GM13977 (cell line): ENCODE measurements at places on chromosomes 12 and 14.

DNA sequence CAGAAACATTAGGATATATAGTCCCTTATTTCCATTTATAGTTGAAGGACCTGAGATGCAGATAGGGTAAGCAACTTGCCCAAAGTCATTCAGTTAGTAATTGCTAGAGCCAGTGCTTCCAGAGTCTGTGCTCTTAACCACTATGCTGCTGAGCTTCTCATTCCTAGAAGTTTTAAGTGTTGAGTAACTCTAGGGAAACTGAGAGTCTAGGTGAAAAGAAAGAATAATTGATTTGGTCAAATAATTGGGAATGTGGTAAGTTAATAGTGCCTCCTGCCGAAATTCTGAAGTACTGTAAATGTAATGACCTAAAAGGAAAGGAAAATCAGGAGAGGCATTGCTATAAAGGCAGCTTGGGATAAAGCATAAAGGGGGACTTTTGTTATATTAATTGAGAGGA is 14.1 kb downstream of the PYROXD1 start:
- DNase-seq: no peak

GRCh38 chr12:4424422-4424821 is 21.2 kb downstream of the FGF6 start:
- DNase-seq: no peak

- no peak for DNase-seq
Measured at GRCh38 chr12:77782766-77783165, 47.9 kb upstream of the NAV3 start.

DNA sequence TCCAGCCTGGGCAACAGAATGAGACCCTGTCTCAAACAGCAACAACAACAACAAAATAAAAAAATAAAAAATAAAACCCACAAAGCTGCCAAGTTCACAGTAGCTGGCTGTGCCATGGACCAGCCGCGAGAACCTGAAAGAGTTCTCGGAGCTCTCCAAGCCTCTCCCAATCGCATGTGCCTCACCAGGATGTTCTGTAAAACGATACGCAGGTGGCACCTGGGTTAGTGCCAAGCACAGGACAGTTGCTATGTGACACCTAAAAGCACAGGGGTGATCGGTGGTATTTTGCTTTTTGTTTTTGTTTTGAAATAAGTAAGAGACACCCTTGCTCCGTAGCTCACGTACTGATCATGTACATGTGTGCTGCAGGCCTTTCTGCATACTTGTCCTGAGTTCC is 52.4 kb downstream of the RFLNA start:
- no peak for DNase-seq

- DNase-seq: no peak
Measured at GRCh38 chr14:104601786-104602185, 2.8 kb downstream of the TMEM179 start.

DNA sequence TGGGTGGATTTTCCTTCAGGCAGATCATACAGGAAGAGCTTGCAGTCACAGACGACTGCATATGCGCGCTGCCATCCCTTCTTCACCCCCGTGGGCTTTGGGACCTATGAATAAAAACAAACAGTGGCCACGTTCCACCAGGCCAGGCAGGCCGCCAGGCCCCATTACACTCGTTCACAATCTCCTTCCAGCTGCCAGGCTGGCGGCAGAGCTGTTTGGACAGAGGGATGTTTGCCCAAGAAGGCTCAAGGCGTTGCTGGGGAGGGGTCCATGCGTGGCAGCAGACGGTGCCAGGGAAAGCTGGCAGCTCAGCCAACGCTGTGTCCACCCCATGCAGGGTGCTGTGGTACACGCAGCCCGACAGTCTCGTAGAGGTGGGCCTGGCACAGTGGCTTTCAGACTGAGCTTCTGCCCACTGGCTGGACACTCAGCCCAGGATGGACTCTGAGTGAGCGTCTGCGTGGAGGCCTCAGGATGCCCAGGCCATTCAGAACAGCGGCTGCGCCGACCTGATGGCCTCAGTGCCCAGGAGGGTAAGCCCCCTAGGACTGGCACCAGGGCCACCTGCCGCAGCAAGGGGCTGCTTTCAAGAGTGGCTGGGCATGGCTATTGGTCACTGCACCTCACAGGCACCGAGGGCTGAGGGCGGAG is 27.5 kb downstream of the AMN start:
- DNase-seq: no peak

DNA sequence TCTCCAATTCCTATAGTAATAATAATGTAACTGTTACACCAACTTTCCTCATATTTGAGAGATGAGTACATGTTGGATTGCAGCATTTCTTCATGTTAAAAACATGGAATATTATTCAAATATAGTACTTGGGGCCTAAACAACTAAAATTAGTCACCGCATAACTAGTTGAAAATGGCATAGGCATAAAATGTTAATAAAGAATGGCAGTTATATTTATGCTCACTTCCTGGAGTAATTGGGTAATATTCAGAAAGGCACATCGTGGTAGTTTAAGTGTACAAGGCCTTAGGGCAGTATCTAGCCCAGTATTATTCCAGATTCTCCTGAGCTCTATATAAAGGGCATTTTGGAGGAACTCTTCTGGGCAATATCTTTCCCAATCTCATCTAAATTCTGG is 46.0 kb downstream of the ERGIC2 start:
- no peak for DNase-seq

- DNase-seq: no peak
Measured at GRCh38 chr12:52440821-52441319, 6.7 kb upstream of the KRT75 start.

- no peak for DNase-seq
Measured at GRCh38 chr12:105445249-105445648, 114.8 kb downstream of the C12orf75 start.

- DNase-seq: no peak
Measured at GRCh38 chr12:58764100-58764953, 156.0 kb downstream of the LRIG3 start.

- peak; percentile 57 for DNase-seq
Measured at GRCh38 chr12:9741726-9742125, 8.8 kb upstream of the CLECL1 start.

GRCh38 chr12:111330800-111331752 is 37.8 kb downstream of the PHETA1 start:
- no peak for DNase-seq

GRCh38 chr12:130876758-130877157 is 4.9 kb downstream of the RAN start:
- no peak for DNase-seq

DNA sequence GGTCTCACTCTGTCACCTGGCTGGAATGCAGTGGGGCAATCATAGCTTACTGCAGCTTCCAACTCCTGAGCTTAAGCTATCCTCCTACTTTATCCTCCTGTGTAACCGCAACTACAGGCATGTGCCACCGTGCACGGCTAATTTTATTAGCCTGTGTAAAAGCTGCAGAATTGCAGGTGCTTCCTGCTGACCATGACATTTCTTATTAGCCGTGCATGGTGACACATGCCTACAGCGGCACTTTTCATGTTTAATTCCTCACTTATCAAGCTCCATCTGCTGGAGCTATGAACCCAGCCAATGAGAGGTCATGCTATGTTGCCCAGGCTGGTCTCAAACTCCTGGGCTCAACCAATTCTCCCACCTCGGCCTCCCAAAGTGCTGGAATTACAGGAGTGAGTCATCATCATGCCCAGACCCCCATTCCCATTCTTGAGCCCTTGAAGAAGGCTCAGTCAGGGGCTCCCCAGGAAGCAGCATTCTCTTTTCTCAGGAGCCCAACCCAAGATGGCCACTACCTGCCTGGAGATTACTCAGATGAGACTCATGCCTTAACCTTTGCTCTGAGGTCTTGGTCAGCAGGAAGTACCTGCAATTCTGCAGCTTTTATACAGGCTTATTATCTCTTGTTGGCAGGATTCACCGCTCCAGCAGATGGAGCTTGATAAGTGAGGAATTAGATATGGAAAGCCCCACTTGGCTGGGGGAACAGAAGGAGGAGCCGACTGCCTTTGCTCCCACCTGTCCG is 503.2 kb downstream of the MED13L start:
- no peak for DNase-seq

DNA sequence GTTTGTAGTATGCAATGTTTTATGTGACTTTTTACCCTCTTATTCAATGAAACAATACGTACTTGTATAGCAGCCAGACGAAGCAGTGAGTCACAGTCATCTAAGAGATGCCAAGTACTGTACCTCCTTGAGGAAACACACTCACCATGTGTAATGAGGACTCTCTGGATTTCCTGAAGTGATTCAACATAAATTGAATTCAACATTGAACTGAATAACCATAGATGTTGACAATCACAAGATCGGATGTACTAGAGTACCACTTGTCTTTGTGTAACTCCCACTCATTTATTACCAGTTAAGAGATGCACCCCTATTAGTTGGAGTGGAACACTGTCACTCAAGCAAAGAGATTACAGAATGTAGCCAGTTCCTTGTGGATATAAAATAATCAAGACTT is 175.2 kb upstream of the HMGA2 start:
- DNase-seq: no peak

GRCh38 chr14:50008562-50008961 is 107.8 kb downstream of the VCPKMT start:
- no peak for DNase-seq

GRCh38 chr12:124761871-124762270 is 101.8 kb downstream of the SCARB1 start:
- no peak for DNase-seq

GRCh38 chr12:108477055-108477880 is 37.8 kb upstream of the FICD start:
- no peak for DNase-seq

DNA sequence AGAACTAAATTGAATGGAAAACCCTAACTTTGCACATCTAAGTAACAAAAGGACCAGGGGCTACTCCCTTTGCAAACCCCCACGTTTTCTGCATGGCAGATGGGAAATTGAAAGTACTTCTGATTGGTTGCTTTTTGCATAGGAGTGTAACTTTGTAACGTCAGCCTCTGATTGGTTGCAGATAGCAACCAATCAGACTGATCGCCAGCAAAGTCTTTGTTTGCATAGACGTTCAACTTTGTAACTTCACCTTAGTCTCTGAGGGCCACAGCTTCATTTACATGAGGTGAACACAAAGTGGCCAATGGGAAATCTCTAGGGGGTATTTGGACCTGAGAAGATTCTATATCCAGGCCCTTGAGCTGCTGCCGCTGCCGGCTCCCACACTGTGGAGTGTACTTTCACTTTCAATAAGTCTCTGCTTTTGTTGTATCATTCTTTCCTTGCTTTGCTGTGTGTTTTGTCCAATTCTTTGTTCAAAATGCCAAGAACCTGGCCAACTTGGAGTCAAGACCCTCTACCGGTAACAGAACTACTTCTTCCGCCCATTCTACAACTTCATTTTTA is 102.5 kb upstream of the PRICKLE1 start:
- DNase-seq: no peak

- no peak for DNase-seq
Measured at GRCh38 chr14:58919217-58919616, 269.2 kb upstream of the DAAM1 start.

GRCh38 chr12:56591126-56591525 is 39.0 kb downstream of the BAZ2A start:
- DNase-seq: no peak

DNA sequence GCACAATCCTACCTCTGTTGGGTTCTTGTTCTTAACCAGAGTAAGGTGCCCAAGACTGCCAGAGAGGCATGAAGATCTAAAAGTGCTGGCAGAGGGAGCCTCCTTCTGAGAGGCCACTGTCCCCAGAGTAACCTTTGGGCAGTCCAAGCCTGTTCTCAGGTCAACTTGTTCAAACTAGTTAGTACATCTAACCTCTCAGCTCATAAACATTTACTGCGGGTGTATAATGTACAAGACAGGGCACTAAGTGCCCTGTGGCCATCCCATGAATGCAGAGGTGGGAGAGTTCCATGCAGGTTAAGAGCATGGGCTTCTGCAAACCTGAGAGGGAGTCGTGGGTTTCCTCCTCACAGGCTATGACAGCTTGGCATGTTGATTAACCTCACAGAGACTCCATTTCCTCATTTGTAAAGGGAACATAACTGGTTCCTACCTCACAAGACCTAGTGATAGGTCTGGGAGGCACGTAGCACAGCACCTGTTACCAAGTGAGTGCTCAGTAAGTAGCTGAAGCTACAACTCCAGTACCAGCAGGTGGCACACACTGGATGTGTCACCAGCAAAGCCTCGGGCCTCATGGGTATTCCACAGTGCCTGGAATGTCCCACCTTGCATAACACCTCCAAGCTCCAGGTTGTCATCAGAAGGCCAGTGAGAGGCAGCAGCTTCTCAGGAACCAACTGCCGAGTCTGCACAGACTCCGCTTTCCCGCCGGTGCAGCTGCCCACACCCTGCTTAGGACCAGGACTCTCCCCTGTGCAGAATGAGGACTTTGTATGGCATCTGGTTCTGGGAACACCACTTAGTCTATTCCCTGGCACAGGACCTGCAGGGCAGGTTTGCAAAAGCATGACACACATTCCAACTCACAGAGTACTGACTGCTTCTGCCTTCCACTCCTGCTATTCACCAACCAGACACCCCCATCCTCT is 4.4 kb downstream of the VDR start:
- no peak for DNase-seq

DNA sequence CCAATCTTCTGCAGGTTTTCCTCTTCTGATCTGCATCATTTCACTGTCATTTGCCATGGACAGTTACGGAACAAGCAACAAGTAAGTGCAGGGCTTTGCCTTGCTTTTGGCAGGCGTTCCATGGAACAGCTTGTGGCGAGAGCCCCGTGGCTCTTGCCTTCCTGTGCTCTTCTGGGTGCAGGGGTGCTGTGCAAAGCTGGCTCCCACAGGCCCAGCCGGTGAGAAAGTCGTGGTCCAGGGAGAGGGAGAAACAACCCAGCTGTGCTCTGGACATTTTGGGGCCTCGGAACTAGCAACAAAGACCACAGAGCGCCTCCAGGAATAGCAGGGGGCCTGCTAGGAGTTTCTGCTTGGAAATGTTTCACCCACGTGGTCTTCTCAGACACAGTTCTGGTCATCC is 164.7 kb downstream of the ADGRD1 start:
- no peak for DNase-seq

GRCh38 chr12:32312049-32312670 is 87.2 kb upstream of the FGD4 start:
- peak; percentile 36 for DNase-seq

DNA sequence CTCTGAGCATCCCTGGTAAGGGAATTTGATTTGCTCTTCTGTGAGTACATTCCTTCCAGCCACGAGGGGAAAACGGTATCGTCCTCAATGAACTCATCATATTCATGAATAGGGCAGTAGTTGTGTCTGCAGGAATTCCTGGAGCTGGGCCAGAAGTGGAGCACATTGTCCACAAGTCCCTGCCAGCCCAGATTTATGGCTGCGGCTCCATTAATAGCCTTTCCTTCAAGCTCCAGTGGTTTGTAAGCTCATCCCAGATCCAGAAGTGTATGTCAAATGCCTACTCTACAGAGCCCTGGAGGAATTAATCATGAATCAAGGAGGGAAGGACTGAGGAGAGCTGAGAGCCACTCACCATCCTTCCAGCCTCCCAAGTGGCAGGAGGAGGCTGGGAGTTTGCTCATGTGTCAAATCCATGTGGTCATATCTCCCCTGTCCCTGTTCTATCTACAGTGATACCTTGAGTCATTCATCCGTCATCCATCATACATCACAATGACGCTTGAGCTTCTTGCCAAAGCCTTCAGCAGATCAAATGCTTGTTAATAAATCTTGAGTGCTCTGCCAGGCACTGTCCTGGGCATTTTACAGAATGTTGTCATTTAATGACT is 65.5 kb downstream of the SVOP start:
- DNase-seq: no peak

- no peak for DNase-seq
Measured at GRCh38 chr14:104942586-104942985, 17.9 kb downstream of the PLD4 start.
